ENCODE measurements at places on chromosomes 2 and 18. TPM values are rescaled to one million over a fixed set of nuclear protein-coding genes. Genes with fewer than 3 reads are reported as not detected.

DNA sequence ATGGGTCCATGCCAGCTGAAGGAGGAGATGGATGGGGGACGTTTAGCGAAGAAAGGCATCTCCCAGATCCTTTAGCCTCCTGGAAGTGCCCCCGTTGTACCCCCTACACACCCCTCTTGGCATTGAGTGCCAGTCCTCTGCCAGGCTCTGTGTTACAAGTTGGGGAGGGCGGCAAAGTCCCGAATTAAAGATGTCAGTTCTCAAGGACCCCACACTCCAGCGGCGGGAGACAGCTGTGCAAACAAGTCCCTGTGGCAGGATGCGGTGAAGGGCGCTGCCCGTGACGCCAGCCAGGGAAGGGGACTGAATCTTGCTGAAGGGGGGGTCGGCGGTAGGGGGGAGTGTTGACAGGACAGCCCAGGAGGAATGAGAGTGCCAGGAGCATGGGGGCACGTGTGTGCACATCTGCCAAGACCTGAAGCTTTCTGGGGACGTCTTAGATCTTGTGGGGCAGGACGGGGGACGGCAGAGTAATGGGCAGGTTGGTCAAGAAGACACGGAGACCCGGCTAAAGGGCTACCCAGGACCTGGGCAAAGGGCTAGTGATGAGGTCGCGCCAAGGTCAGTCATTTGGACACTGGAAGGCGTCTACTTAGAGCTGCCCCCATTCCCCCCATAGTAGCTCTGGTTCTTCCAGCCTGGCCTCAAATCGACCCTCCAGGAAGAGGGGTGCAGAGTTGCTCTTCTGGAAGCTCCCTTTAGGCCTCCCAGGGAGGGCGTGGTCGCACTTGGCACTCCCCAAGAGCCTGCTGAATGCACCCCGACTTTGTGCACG is 2.8 kb upstream of the CTDSP1 start:
- peaks cover 14% of the 10 kb centered on the region for H3K4me1 ChIP-seq
- peak overlapping the region; percentile 79 for H3K4me3 ChIP-seq
- H3K27ac ChIP-seq: peak overlapping the region; percentile 100
- H3K27me3 ChIP-seq: no peaks in the 10 kb centered on the region
- no peak for DNase-seq
- H3K36me3 ChIP-seq: peaks cover 5% of the 10 kb centered on the region

- no peak for DNase-seq
- peak overlapping the region; percentile 63 for H3K27ac ChIP-seq
- no peaks in the 10 kb centered on the region for H3K36me3 ChIP-seq
- H3K4me1 ChIP-seq: peaks cover 15% of the 10 kb centered on the region
- H3K4me3 ChIP-seq: peak overlapping the region; percentile 59
Measured at GRCh38 chr18:61950371-61950770, 57.6 kb upstream of the RNF152 start.

DNA sequence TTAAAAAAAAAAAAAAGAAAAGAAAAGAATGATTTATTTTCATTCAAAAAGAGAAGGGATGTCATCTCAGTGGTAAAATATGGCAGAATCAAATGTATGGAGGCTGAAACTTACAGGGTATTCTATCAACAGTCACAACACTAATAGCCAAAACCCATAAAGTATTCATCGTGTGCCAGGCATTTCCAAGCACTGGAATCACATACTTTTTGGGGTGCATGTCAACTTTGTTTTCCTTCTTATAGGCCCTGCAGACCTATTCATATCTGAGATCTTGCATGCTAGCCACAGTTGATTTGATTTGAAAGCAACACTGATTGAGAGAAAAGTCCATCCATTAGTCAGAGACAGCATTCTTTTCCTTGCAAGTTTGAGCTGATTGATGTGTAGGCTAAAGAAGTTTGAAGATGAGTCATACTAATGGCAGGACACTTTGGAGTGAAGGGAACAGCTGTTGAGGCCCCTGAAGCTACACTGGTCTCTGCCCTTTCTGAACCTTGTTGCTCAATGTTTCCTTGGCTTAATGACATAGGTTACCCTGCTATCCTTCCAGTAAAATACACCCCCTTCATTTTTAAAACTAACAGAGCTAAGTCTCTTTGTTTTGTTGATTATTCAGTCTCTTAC is 22.0 kb downstream of the KATNAL2 start:
- H3K27ac ChIP-seq: no peak overlapping the region
- H3K36me3 ChIP-seq: no peaks in the 10 kb centered on the region
- H3K4me3 ChIP-seq: no peak overlapping the region

DNA sequence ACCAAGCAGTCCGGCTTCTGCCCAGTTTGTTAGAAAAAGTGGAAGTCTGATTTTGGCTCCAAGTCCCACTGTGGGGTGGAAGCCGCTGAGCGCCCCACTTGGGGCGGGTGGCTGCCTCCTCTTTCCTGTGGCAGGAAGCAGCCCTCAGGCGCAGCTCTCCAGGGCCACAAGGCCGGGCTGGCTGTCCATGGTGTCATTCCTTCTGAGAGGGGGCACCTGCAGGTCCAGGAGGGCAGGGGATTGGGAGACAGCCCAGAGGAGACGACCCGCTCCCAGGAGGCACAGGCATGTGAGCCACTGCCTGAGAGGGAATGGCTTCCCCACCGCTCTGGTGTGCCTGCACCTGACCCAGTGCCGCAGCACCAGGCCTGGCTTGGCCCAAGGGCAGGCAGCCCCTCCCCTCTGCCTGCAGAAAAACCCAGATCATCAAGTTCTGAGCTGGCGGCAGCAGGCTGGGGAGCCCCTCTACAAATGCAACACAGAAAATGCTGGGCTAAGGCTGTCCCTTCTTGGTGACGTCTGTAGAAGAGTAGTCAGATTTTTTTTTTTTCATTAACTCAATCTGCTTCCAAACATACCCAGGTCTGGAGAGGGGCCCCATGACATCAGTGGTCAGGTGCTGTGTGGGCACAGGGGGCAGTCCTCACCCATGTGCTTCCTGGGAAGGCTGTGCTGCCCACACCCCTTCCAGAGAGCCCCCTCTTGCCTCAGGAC is 38.4 kb downstream of the HS6ST1 start:
- no peak overlapping the region for H3K27ac ChIP-seq
- no peak overlapping the region for H3K4me3 ChIP-seq
- peaks cover 7% of the 10 kb centered on the region for H3K4me1 ChIP-seq
- no peaks in the 10 kb centered on the region for H3K27me3 ChIP-seq
- no peak for DNase-seq
- no peaks in the 10 kb centered on the region for H3K36me3 ChIP-seq

GRCh38 chr2:52500561-52500960 is 1267.0 kb upstream of the CHAC2 start:
- H3K36me3 ChIP-seq: no peaks in the 10 kb centered on the region
- no peak for DNase-seq
- no peak overlapping the region for H3K4me3 ChIP-seq
- H3K4me1 ChIP-seq: no peaks in the 10 kb centered on the region
- no peaks in the 10 kb centered on the region for H3K27me3 ChIP-seq
- no peak overlapping the region for H3K27ac ChIP-seq

- H3K36me3 ChIP-seq: no peaks in the 10 kb centered on the region
- DNase-seq: no peak
- H3K4me3 ChIP-seq: no peak overlapping the region
Measured at GRCh38 chr2:173792166-173792565, 173.0 kb downstream of the SP3 start.

- no peaks in the 10 kb centered on the region for H3K4me1 ChIP-seq
- no peaks in the 10 kb centered on the region for H3K36me3 ChIP-seq
- H3K4me3 ChIP-seq: no peak overlapping the region
Measured at GRCh38 chr2:231573096-231573495, 19.6 kb upstream of the TEX44 start.

- H3K27me3 ChIP-seq: no peaks in the 10 kb centered on the region
- no peaks in the 10 kb centered on the region for H3K36me3 ChIP-seq
- no peaks in the 10 kb centered on the region for H3K4me1 ChIP-seq
- DNase-seq: no peak
- H3K27ac ChIP-seq: no peak overlapping the region
Measured at GRCh38 chr2:88813612-88814011, 122.1 kb downstream of the RPIA start.

GRCh38 chr2:104250635-104251034 is 603.3 kb upstream of the POU3F3 start:
- no peak for DNase-seq
- no peaks in the 10 kb centered on the region for H3K36me3 ChIP-seq
- H3K4me3 ChIP-seq: no peak overlapping the region
- H3K27ac ChIP-seq: no peak overlapping the region
- no peaks in the 10 kb centered on the region for H3K4me1 ChIP-seq
- H3K27me3 ChIP-seq: no peaks in the 10 kb centered on the region

MARCHF4 gene
- not detected for total RNA-seq

GRCh38 chr2:216658757-216659156 is 25.5 kb downstream of the IGFBP2 start:
- peaks cover 26% of the 10 kb centered on the region for H3K36me3 ChIP-seq
- H3K4me3 ChIP-seq: no peak overlapping the region
- no peaks in the 10 kb centered on the region for H3K27me3 ChIP-seq
- no peak for DNase-seq

DNA sequence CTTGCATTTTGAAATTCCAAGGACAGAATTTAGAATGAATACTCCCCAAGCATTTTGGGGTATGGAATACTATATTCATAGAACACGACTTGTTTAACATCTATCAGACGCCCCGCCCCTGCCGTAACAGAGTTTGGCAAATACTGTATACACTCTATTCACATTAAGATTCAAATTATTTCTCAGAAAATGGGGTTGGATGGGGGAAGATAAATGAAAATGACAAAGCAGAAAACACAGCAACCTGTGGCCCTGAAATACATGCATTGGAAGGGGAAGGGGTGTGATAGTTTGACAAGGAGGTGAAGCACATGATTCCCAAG is 634.6 kb upstream of the SLC39A10 start:
- no peak for DNase-seq
- H3K27ac ChIP-seq: no peak overlapping the region
- no peaks in the 10 kb centered on the region for H3K4me1 ChIP-seq
- no peaks in the 10 kb centered on the region for H3K36me3 ChIP-seq
- no peaks in the 10 kb centered on the region for H3K27me3 ChIP-seq

GRCh38 chr18:8787794-8788193 is 82.4 kb downstream of the MTCL1 start:
- H3K27ac ChIP-seq: no peak overlapping the region
- H3K36me3 ChIP-seq: no peaks in the 10 kb centered on the region
- no peaks in the 10 kb centered on the region for H3K4me1 ChIP-seq

SERPINB8 gene
- total RNA-seq: 28.4 TPM

DNA sequence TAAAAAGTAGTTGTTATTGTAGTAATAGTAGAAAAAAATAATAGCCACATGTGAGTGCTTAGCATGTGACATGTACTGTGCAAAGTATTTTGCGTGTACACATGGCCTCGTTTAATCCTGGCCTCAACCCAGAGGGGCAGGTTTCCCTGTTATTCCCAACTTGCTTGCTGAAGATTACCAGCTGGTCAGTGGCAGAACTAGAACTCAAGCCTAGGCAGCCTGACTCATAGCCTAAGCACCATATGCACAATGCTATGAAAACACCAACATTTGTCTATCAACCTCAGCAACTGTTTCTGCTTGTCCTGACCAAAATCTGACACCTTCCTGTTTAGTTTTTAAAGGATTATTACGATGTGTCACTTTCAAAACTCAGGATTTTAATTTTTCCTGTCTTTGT is 234.9 kb upstream of the SMAD7 start:
- no peak for DNase-seq
- no peaks in the 10 kb centered on the region for H3K4me1 ChIP-seq
- no peaks in the 10 kb centered on the region for H3K36me3 ChIP-seq

ICOS gene
- not detected for total RNA-seq

DNA sequence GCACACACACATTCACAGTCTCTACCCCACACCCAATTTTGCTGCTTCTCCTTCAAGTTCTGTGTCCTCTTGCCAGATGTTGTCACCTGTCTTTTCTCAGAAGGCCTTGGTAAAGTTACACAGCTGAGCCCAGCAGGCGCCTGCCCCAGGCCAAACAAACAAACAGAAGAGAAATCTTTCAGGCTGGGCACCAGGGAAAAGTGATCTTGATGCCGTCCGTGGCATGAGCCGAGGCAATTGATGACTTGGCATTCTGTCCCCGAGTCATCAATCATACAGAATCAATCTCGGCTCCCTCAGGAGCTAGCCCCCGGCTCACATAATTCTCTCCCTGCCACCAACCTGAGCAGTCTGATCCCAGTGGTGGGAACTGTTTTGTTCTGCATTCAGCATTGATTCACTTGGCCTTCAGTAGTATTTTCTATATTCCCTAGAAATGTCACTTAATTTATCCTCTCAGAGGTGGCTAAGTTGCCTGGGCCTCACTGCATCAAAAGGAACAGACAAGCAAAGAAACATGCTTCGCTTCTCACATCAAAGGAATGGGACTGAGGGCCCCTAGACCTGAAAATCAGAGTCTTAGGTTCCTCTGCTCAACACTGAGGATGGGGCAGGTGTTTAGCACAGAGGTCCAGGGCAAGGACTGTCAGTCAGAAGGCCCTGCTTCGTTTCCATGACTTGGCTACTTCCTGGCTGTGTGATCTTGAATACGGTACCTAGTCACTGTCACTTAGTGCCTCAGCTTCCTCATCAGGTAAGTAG is 278.8 kb upstream of the CELF4 start:
- H3K4me3 ChIP-seq: no peak overlapping the region
- no peaks in the 10 kb centered on the region for H3K4me1 ChIP-seq
- no peak overlapping the region for H3K27ac ChIP-seq
- no peaks in the 10 kb centered on the region for H3K36me3 ChIP-seq
- no peak for DNase-seq

- no peak overlapping the region for H3K4me3 ChIP-seq
- H3K27me3 ChIP-seq: no peaks in the 10 kb centered on the region
- H3K27ac ChIP-seq: no peak overlapping the region
- no peaks in the 10 kb centered on the region for H3K36me3 ChIP-seq
Measured at GRCh38 chr2:29580223-29580622, 341.2 kb downstream of the ALK start.

DNA sequence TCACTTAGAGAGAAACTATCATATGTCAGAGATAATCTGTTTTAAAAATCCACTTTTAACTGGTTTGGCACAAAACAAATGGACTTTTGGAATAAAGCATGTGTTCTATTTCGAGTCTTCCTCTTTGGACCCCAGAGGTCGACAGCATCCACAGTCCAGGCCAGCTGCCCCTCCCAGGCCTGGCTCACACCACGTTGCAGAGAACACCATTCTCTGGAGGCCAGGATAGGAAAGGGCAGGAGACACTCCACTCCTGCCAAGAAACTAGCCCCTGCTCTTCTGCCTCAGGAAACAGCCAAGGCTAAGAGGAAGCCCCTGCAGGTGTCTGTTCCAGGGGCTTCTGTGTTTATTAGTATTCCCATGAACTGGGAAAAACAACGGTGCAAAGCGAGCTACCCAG is 456.6 kb upstream of the ID2 start:
- H3K36me3 ChIP-seq: no peaks in the 10 kb centered on the region
- H3K4me3 ChIP-seq: no peak overlapping the region
- no peak for DNase-seq
- H3K27me3 ChIP-seq: no peaks in the 10 kb centered on the region
- no peak overlapping the region for H3K27ac ChIP-seq

DNA sequence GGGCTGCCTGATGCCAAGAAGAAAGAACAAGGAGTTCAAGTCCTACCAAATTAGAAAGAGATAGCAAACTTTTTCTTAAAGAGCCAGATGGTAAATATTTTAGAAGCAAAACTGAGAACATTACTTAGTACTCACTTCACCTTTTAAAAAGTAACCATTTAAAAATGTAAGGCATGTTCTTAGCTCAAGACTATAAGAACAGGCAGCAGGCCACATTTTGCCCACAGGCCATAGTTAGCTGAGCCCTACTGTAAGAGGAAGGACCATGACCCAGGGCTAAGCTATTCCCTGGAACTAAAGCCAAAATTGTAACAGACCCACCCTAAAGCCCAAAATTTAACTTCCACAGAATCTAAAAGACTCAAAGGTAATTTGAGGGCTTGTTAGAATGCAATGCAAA is 31.3 kb downstream of the USP40 start:
- H3K36me3 ChIP-seq: peaks cover 4% of the 10 kb centered on the region
- H3K27ac ChIP-seq: no peak overlapping the region
- H3K27me3 ChIP-seq: no peaks in the 10 kb centered on the region
- DNase-seq: no peak
- H3K4me3 ChIP-seq: no peak overlapping the region

Data from thoracic aorta (tissue), 2 donors.